ENCODE measurements at places on chromosomes 16 and 17. TPM values are rescaled to one million over a fixed set of nuclear protein-coding genes. Genes with fewer than 3 reads are reported as not detected.

GRCh38 chr17:82677353-82677925 is 21.1 kb downstream of the RAB40B start:
- H3K36me3 ChIP-seq = no peaks in the 10 kb centered on the region
- H3K4me3 ChIP-seq = no peak overlapping the region
- H3K27me3 ChIP-seq = no peaks in the 10 kb centered on the region

- peak; percentile 80 for DNase-seq
- H3K4me1 ChIP-seq = peaks cover 20% of the 10 kb centered on the region
- H3K27ac ChIP-seq = peak within 1 kb of the TSS; percentile 46
- H3K27me3 ChIP-seq = no peaks in the 10 kb centered on the region
- H3K36me3 ChIP-seq = no peaks in the 10 kb centered on the region
- peak within 1 kb of the TSS; percentile 39 for H3K4me3 ChIP-seq
Measured at GRCh38 chr17:31321481-31321880, at the start of gene EVI2A. EVI2A (minus strand) TSS chr17:31321622; CDS start chr17:31319013, 2,609 bp downstream.

DNA sequence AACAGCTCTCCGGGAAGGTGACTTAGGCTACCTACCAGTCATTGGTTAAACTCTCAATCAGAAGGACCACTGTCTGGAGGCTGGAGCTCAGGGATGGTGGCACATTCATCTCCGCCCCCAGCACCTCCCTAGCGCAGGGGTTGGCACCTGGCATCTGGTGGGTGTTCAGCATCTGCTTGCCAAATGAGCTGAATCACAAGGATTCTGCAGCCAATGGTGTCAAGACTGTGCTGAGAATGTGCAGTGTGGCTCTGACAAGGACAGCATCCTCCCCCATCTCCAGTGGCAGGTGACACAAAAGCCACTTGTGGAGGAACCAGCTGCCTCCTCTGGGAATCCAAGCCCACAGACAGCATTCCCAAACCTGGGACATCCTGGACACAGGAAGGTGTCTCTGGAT is 35.2 kb downstream of the PLXDC1 start:
- no peak for DNase-seq
- H3K4me3 ChIP-seq = no peak overlapping the region
- H3K36me3 ChIP-seq = no peaks in the 10 kb centered on the region
- H3K4me1 ChIP-seq = peaks cover 13% of the 10 kb centered on the region
- H3K27me3 ChIP-seq = no peaks in the 10 kb centered on the region

GRCh38 chr17:17398943-17399926 is 77.6 kb upstream of the MED9 start:
- H3K4me1 ChIP-seq = peaks cover 29% of the 10 kb centered on the region
- DNase-seq = peak; percentile 62
- H3K27ac ChIP-seq = peak overlapping the region; percentile 53
- H3K27me3 ChIP-seq = no peaks in the 10 kb centered on the region

DNA sequence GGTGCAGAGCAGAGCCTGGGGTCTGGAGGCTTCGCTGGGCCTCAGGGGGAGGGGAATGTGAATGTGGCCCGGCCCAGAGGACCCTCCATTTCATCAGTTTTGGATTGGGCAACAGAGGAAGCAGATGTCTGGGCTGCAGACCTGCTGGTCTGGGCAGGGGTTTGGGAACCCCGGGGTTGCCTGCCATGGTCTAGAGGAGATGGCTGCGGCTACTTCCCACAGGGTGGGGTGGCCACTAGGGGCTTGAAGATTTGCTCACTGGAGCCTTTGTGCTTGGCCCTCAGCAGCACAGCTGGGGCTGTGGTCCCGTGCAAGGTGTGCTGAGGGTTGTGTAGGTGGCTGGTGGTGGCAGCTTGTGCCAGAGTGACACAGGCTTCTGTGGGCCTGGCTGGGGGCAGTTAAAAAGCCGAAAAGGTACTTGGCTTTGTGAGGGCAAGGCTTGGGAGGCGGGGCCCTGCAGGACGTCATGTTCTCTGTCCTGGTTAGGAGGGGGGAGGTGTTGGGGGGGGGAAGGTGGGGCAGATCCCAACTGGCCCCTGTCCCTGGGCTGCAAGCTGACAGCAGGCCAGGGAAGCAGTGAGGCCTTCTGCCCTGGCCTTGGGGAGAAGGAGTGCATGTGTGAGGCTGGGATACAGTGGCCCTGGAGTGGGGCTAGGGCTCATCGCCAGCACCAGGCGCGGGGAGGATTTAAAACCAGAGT is 98.0 kb downstream of the KPNA2 start:
- H3K4me3 ChIP-seq = no peak overlapping the region
- H3K27me3 ChIP-seq = no peaks in the 10 kb centered on the region
- no peak for DNase-seq
- no peaks in the 10 kb centered on the region for H3K4me1 ChIP-seq
- no peak overlapping the region for H3K27ac ChIP-seq
- no peaks in the 10 kb centered on the region for H3K36me3 ChIP-seq

DNA sequence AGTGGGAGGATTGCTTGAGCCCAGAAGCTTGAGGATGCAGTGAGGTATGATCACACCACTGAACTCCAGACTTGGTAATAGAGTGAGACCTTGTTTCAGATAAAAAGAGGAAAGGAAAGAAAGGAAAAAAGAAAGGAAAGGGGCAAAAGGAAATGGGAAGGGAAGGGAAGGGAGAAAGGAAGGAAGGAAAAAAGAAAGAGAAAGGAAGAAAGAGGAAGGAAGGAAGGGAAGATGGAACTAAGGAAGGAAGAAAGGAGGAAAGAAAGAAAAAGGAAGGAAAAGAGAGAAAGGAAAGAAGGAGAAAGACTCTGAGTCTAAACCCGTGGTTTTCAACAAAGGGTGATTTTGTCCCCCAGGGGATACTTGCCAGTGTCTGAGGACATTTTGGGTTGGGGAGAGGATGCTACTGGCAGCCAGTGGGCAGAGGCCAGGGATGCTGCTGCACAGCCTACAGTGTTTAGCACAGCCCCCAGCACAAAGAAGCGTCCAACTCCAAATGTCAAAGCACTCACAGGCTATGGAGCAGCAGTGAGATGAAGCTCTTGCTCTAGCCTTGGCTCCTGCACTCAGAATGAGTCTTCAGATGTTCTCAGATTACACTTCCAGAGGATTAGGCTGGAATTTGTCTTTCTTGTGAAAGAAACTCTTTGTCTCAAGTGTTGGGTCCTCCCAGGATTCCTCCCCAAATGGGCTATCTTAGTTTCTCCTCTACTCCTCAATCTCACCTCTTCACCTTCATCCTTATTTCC is 64.2 kb downstream of the BMERB1 start:
- H3K36me3 ChIP-seq = no peaks in the 10 kb centered on the region
- no peaks in the 10 kb centered on the region for H3K27me3 ChIP-seq
- DNase-seq = peak; percentile 73
- H3K4me3 ChIP-seq = no peak overlapping the region
- H3K4me1 ChIP-seq = peaks cover 42% of the 10 kb centered on the region

- H3K4me1 ChIP-seq = peaks cover 23% of the 10 kb centered on the region
- peak overlapping the region; percentile 26 for H3K27ac ChIP-seq
- H3K4me3 ChIP-seq = no peak overlapping the region
- DNase-seq = peak; percentile 73
- H3K36me3 ChIP-seq = no peaks in the 10 kb centered on the region
Measured at GRCh38 chr16:15897834-15898254, 9.4 kb upstream of the CEP20 start.

- no peaks in the 10 kb centered on the region for H3K4me1 ChIP-seq
- DNase-seq = no peak
- H3K4me3 ChIP-seq = no peak overlapping the region
- H3K36me3 ChIP-seq = no peaks in the 10 kb centered on the region
- no peak overlapping the region for H3K27ac ChIP-seq
Measured at GRCh38 chr17:14590459-14591250, 289.8 kb downstream of the HS3ST3B1 start.

- H3K4me3 ChIP-seq = no peak overlapping the region
- H3K36me3 ChIP-seq = no peaks in the 10 kb centered on the region
- no peaks in the 10 kb centered on the region for H3K27me3 ChIP-seq
Measured at GRCh38 chr17:72754513-72754912, 338.0 kb downstream of the SLC39A11 start.

Gene TM4SF5
- total RNA-seq = not detected

Gene SGCA
- total RNA-seq = not detected

Gene KRTAP4-8
- not detected for total RNA-seq

Gene KRT12
- not detected for total RNA-seq

Gene NTN1
- 0.11 TPM for total RNA-seq
